Anterior cingulate cortex (tissue), 58 donors: ENCODE measurements at places on chromosomes 16 and 17.

- no peak for DNase-seq
Observed at GRCh38 chr17:44241106-44241624, 21.7 kb upstream of the UBTF start.

DNA sequence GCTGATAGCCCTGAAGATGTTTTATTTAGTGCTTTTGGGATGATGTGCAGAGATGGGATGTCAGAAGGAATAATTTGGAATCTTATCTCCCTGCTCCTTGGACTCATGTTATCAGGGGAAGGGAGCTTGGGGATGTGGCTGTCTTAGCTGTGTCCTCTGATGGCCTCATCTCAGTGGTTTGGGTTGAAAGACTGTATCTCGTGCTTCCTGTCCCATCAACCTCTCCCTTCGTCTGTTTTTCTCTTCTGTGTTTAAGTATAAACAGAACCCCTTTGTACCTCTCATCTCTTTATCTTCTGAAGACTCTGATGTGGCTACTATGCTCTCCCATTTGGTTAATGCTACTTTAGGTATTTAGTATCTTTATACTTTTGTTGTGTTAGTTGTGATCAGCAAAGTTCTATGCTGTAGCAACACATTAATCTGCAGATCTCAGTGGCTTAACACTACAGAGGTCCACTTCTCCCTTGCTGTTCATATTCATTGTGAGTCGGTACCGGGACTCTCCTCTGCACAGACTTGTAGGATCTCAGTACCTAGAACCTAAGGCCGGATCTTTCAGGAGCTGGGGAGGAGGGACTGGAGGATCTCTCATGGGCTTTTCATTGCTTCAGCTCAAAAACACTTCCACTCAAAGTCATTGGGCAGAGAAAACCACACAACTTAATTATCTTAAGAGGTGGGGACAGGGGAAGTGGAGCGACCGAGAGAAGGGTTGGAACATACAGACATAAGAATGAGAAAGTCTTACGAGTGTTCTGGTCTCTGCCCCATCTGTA is 28.8 kb downstream of the PRKCA start:
- DNase-seq, result no peak

GRCh38 chr16:67674851-67675578 is 8.4 kb downstream of the C16orf86 start:
- DNase-seq, result no peak

DNA sequence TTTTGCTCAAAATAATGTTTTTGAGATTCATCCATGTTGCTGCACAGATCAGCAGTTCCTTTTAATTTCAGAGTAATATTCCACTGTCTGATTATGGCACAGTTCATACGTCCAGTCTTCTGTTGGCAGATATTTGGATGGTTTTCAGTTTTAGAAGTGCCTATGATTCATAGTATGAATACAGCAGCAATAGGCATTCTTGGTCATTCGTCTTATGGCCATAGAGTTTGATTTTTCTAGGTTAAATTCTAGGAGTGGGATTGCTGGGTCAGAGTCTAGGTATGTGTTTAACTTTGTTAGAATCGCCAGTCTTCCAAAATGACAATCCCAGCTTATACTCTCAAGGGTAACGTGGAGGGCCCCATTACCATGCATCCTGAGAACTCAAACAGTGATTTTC is 11.5 kb upstream of the IL34 start:
- DNase-seq, result no peak

GRCh38 chr17:22443061-22443460 is 750.7 kb downstream of the KCNJ18 start:
- DNase-seq, result no peak

DNA sequence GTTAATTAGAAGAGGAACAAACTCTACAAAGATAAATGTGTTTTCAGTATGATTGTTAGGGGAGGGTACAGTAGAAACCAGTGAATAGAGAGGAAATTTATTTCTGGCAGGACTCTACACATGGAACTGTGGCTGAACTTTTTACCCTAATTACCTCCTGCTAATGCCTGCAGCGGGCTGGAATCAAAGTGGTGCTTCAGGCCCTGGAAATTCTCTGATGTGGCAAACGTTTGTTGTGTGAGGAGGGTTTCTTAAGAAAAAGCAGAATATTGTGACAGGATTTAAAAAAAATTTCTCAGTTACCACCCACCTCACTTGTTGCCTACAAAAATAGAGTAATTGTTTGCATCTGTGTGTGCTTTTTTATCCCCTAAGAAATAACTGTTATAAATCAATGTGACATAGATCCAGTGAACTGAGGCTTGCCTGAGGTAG is 154.5 kb downstream of the BCAS3 start:
- no peak for DNase-seq

GRCh38 chr16:23807028-23807427 is 28.8 kb upstream of the PRKCB start:
- DNase-seq, result peak; percentile 7

GRCh38 chr16:55039042-55039441 is 108.4 kb downstream of the IRX5 start:
- no peak for DNase-seq

- no peak for DNase-seq
Observed at GRCh38 chr16:56990407-56991286, 1.3 kb downstream of the NLRC5 start.

DNA sequence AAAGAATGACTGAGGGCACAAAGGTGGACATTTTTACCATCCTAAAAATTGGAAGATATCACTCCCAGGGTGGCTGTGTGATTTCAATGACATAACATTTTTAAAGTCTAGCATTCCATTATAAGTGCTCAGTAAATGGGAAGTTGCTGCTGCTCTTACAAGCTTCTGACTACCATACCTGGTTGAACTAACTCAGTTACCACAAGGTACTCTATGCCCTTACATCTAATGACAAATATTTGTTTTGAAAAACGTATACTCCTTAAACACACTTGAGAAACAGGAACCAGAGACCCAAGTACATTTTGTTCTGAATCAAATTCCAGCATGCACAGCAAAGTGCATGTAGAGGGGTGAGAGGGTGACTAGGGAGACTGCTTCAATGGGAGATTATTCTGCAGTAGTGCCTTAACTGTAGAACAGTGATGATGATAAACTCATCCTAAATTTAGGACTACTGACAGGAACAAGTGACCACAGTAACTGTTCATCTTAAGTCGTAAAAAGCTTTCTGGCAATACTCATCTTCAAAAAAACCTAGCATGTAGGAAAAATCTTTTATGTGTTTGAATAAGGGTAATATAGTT is 83.5 kb downstream of the KANSL1 start:
- no peak for DNase-seq

- no peak for DNase-seq
Observed at GRCh38 chr17:70709596-70709995, 540.3 kb downstream of the KCNJ2 start.

DNA sequence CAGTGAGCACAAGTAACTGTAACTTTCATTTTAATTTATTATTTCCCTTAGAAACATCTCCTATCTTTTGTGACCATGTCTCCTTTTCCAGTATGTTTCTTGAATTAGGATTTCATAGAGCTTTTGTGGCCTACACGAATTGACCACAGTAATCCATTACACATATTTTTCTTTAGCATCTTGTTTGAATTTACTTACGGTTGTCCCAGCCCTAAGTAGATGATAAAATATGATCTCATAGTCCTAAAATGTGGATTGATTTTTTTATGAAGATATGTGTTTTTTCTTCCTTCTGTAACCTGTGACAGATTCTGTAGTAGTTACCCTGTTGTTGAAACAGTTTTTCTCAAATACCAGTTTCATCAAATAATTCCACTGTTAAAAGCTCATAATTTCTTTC is 61.5 kb downstream of the NF1 start:
- DNase-seq, result no peak

GRCh38 chr16:72112906-72113615 is 19.4 kb downstream of the DHX38 start:
- DNase-seq, result no peak

DNA sequence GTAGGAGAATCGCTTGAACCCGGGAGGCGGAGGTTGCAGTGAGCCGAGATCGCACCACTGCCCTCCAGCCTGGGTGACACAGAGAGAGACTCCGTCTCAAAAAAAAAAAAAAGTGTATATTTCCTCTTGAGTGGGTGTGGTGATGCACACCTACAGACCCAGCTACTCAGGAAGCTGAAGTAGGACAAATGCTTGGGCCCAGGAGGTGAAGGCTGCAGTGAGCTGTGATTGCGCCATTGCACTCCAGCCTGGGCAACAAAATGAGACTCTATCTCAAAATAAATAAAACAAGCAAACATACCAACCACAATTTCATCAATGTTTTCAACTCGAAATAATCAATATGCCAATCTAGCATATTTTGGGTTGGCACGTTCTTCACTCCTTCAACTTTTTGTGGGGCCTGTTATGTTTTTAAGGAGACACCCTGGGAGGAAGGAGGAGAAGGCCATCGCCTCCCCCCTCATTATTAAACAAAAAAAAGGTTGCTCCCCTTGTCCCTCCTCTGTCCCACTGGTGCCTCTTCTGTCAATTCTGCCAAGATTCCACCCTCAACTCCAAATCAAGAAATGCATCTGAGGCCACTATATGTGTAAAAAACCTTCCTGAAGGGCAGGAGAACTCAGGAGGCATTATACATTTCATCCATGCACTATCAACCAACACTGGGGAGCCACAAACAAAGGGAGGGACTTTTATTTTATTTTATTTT is 52.4 kb upstream of the ATF7IP2 start:
- no peak for DNase-seq

DNA sequence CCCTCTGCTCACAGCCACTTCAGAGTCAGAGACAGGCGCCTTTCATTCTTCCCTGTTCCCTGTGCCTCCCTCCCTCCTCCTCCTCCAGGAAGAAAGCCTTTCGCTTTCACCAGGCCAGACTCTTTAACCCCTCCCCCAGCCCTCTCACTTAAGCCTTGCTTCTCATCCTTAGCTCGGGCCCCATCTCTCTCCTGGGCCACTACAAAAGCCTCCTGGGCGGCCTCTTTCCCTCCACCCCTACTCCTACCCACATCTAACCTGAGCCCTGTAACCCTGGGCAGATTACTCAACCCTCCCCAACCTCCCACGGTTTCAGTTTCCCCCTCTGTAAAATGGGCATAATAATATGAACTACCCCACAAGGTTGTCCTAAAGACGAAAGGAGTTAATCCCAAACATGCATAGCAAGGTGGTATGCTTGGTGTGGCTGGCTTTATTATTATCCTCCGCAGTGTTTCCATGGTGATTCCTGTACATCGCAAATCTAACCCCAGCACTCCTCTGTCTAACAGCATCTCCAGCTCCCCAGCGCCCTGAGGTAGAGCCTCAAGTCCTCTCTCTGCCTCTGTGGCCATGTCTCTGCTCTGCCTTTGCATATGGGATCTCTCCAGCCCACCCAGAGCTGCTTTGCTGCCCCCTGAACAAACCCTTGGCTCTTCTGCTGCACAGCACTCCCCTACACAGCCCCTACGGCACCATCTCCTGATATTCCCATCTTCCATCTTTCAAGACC is 17.7 kb downstream of the PIMREG start:
- DNase-seq, result no peak

GRCh38 chr16:88927010-88927409 is 50.0 kb downstream of the CBFA2T3 start:
- no peak for DNase-seq

DNA sequence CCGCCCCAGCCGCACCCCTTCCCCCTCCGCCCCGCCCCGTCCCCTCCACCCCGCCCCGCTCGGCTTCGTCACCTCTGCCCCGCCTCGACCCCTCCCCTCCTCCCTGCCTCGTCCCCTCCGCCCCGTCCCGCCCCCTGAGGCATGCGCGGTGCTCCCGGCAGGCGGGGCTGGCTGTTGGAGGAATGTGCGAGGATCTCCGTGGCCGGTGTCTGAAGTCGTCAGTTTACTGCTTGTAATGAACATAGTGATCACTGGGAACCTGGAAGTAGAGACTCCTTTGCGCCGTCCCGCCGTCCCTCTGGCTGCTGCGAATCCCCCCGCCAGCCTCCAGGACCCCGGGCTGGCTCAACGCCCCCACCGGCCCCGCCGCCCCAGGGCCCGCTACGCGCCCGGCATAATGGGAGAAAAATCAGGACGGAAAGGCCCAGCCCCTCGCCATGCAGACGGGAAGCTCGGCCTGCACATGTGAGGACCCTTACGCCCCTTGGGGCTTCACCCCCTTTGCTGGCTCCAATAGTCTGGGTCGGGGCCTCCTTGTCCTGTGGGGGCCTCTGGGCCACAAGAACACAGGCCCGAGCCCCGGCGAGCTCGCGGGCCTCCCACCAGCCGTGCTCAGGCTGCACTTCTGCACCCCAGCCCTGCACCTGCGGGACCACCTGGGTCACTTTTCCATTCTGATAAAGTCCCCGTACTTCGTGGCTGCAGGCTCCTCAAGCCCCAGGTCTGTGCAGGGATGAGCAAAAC is 743.1 kb downstream of the KCNJ18 start:
- no peak for DNase-seq

DNA sequence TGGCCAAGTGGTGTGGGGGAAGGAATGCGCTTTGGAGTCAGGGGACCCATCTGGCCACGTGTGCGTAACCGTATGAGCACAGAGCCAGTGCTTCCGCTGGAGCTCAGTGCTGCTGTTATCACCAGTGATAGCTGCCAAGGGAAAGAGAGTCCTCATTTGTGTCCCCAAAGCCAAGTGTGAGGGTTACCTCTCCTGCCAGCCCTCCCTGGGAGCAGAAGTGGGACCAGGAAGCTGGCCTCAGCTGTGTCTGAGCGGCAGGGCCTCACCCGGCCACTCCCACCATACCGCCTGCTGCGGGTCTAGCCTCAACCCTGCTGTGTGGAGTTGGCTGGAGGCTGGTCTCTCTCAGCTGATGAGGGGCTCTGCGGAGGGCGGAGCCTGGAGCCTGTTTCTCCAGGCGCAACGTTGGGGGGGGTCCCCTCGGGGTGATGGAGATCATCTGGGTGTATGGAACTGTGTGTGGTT is 44.5 kb downstream of the MEAK7 start:
- no peak for DNase-seq

GRCh38 chr17:39082482-39082881 is 69.0 kb downstream of the PLXDC1 start:
- no peak for DNase-seq

DNA sequence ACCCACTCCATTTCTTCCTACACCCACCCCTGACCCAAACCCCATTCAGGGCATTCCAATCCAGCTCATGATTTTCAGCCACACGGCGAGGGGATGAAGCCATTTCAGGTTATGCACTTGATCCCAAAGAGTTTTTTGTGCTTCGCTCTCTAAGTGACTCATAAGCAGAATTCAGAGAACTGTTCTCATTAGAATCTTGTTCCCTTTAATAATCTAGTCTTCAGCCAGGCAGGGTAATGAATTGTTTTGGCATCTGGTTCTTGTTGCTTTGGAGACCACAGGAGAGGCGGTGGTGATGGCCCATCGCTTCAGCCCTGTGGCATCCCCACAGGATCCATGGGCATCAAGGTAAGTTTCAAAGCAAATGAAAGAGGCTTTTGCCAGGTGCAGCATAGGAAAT is 4.8 kb upstream of the KRT31 start:
- no peak for DNase-seq

- no peak for DNase-seq
Observed at GRCh38 chr17:77218902-77219301, 78.1 kb downstream of the SEC14L1 start.

DNA sequence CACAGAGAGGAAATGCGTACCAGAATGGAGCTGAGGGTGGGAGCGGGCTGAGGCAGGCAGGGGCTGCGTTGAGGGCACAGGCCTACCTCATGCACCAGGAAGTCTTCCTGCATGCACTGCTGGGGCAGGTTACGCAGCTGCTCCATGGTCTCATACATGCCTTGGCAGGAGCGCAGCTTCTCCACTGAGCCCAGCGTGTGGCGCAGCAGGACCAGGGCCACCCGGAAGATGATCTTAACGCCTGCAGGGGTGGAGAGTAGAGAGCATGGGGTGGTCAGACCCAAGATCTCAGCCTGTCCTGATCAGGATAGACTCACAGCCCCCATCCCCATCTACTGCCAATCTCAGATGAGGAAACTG is 3.4 kb upstream of the CD2BP2 start:
- DNase-seq, result no peak

GRCh38 chr16:23301251-23302044 is 654 bp upstream of the SCNN1B start:
- no peak for DNase-seq

- peak; percentile 17 for DNase-seq
Observed at GRCh38 chr16:31081428-31082351, 7.1 kb downstream of the PRSS53 start.
